ENCODE measurements at places on chromosomes 3 and 15.
A peak's percentile ranks its signal among the peaks of the same experiment; 100 is the strongest.

GRCh38 chr15:58065445-58066041, at the start of gene ALDH1A2:
Gene ALDH1A2 (minus strand): TSS chr15:58065711. CDS start chr15:58065650, 61 bp downstream.
- DNase-seq: peak; percentile 91

DNA sequence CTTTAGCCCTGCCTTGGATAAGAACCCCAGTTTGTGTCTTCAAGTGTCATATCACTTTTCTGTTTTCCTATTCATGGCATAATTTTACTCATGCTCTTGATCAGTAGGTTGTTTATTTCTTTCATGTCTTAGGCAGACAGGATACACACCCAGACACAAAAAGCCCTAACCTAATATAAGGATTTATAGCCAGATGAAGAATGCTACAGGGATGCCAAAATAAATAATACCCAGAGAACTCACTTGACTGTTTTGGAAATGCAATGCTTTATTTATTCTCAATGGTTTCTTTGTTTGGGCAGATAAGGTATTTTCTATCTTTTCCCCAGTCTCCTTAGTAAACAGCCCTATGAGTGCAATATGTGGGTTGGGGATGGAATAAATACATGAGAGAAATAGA, 424.0 kb upstream of the PDZRN3 start:
- DNase-seq: no peak

- peak; percentile 50 for DNase-seq
Measured at GRCh38 chr3:125960066-125960424, 8.9 kb upstream of the ROPN1B start.

- no peak for DNase-seq
Measured at GRCh38 chr3:105965384-105965783, 96.6 kb upstream of the CBLB start.

DNA sequence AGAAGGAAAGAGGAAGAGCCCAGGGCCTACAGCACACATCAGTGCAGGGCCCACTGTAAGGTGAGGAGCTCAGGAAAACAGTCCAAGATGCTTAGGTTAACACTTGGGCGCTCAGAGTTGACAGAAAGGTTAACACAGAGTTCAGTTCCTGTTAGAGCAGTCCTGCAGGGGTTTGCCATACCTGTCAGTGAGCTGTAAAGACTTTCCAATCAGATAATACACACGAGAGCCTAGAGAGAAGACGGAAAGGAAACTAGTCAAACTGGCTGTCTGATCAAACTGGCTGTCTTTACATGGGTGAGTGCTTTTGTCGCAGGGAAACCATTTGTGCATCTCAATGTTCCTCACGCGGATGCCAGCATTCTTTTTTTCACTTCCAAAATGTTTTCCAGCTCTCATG, 61.4 kb upstream of the ARHGEF26 start:
- no peak for DNase-seq

GRCh38 chr15:67185621-67186225, 68.7 kb downstream of the AAGAB start:
- DNase-seq: no peak

GRCh38 chr3:55690726-55691125, 203.6 kb upstream of the WNT5A start:
- peak; percentile 64 for DNase-seq

Measured in upper lobe of left lung (tissue), 6 donors.